ENCODE measurements at places on chromosomes 1 and 21. TPM values are rescaled to one million over a fixed set of nuclear protein-coding genes. Genes with fewer than 3 reads are reported as not detected.

GRCh38 chr1:165858967-165859845 is 31.8 kb downstream of the UCK2 start:
- H3K4me3 ChIP-seq: no peak overlapping the region
- no peak for DNase-seq
- no peaks in the 10 kb centered on the region for H3K27me3 ChIP-seq
- no peaks in the 10 kb centered on the region for H3K36me3 ChIP-seq

DNA sequence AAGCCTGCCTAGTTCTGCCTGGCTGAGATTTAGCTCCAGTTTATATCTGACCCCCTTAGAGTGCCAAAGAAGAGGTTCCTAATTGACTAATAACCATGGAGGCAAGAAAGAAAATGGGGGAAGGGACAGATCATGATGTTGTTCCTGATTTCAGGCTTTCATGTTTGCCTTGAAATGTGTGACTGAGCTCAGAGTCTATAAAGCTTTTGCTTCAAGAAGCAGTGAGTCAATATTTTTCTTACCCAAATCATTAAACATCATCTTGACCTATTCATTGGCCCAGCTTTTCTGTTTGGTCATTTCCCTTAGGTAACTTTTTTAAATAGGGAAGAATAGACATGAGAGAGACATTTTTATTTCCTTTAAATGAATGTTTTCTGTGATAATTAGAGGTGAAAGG is 55.9 kb downstream of the HHAT start:
- no peak overlapping the region for H3K4me3 ChIP-seq
- no peaks in the 10 kb centered on the region for H3K4me1 ChIP-seq
- peak overlapping the region; percentile 31 for H3K27ac ChIP-seq

- H3K27me3 ChIP-seq: no peaks in the 10 kb centered on the region
- H3K36me3 ChIP-seq: no peaks in the 10 kb centered on the region
- no peak for DNase-seq
- H3K4me1 ChIP-seq: peaks cover 6% of the 10 kb centered on the region
- H3K27ac ChIP-seq: no peak overlapping the region
Observed at GRCh38 chr1:56424744-56425493, 154.4 kb downstream of the PLPP3 start.

DNA sequence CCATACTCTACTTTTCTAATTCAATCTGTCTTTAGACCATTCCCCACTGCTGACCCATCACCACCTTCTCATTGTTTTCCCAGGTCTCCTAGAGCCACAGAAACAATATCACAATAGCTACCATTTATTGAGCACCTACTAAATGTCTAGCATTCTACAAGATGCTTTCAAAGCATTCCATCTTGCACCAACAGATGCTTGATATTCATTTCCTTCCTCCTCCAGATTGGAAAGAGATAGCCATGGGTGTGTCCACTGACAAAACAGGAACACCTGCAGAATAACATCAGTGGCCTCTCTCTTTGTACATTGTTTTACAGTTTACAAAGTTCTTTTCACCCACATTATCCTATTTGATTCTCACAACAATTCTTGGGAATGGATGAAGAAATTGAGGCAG is 2.2 kb downstream of the RAB3B start:
- H3K27ac ChIP-seq: no peak overlapping the region
- H3K4me3 ChIP-seq: no peak overlapping the region

Gene ILDR2
- polyA plus RNA-seq: 0.05 TPM
